ENCODE measurements at places on chromosomes 12 and 14.

- no peak for DNase-seq
Observed at GRCh38 chr12:2811801-2812200, 667 bp upstream of the ITFG2 start.

- DNase-seq = no peak
Observed at GRCh38 chr12:122845865-122846621, 10.8 kb downstream of the HIP1R start.

DNA sequence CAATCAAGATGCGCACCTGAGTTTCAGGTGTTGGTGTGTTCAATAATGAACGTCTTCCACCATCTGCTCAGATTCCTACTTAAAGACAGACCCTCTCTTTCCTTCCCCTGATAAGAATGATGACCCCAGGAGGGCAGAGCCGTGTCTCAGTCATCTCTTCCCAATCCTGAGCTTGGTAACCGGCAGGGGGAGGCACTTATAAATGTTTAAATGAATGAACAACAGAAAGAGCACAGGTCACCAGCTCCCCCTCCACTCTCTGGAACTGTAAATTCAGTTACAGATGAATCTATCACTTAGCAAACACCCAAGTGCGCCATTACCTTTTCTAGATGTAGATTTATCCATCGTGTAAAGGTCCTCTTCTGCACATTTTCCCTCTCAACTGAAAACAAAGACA is 72.4 kb upstream of the DICER1 start:
- DNase-seq = no peak

DNA sequence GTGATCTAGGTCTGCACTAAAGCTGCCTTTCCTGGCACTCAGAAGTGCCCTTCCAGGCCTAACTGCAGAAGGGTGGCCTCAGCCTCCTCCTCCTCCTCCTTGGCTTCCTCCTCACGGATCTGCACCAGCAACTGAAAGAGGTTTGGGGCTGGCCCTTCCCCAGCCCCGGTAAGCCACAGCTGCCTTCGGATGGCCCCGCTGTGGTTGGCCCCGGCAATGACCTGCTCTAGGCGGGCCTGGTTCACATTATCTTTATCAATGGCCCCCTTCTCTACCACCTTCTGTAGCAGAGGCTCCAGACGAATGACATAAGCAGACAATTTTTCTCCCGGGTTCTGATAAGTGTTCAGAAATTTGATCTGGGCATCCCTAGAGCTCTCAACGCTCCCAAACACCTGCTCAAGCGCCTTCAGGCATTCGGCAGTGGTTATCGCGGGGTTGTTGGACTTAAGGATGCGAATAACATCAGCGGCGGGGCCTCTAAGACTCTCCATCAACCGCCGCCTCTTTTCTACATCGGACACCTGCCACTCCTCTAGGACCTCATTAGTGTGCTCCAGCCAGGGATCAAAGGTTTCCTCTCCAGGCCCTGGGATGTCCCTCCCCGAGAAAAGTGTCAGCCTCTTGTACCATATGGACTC is 1.5 kb downstream of the PNMA1 start:
- peak; percentile 21 for DNase-seq

DNA sequence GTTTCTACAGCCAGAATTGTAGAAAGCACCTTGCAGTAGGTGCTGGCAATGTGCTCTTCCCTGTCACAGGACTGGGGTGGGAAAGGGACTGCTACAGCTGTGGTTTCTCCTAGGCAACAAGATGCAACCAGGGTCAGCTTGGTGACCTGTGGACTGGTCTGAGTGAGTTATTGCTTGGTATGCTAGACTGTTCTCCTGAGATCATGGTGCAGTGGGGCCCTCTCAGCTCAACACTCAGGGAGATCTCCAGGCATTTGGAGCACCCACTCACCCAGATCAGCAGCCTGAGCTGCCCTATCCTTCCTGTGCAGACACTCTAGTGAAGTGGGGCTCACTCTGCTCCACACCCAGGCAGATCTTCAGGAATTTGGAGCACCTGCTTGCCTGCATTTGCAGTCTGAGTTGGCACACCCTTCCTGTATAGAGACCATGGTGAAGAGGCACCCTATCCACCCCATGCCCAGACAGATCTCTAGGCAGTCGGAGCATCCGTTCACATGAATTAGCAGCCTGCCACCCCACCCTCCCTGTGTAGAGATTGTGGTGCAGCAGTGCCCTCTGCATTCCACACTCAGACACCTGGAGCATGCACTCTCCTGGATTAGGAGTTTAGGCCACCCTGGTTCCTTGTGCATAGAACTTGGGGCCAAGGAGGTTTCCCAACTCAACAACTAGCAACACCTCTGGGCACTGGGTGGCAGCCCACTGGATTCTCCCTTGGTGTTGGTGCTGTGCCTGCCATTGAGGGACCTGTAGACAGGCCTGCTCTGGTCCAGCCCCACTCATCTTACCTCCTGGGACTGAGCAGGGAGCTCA is 3.8 kb upstream of the FAM186B start:
- DNase-seq = no peak

DNA sequence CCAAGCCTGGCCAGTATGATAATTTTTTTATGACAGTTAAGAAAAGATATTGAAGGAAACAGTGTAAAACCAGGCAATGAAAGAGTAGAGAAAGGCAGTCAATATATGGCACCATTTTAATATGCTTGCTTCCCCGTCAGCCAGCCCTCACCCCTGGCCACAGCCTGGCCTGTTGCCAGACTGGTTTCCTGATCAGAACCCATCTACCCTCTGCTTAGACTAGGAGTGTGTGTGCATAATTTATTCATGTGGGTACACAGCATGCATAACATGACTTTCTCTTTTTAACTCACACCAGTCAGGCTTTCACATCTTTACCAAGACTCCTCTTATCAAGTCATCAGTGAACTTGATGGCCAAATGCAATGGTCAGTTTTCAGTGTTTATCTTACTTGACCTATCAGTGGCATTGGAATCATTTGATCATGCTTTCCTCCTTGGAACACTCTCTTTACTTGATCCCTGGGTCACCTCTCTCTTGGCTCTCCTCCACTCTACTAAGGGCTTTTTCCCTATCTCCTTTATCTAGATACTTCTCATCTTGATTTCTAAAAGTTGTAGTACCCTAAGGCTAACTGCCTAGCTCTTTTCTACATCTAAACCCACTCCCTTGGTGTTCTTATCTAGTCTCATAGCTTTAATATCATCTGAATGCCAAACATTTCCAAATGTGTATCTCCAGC is 10.0 kb upstream of the GPR19 start:
- no peak for DNase-seq

- DNase-seq = no peak
Observed at GRCh38 chr14:34715127-34715863, 902 bp upstream of the CFL2 start.

Data from neuronal stem cell (in vitro differentiated cells).